ENCODE measurements at places on chromosomes 5 and 9. TPM values are rescaled to one million over a fixed set of nuclear protein-coding genes. Genes with fewer than 3 reads are reported as not detected.

DNA sequence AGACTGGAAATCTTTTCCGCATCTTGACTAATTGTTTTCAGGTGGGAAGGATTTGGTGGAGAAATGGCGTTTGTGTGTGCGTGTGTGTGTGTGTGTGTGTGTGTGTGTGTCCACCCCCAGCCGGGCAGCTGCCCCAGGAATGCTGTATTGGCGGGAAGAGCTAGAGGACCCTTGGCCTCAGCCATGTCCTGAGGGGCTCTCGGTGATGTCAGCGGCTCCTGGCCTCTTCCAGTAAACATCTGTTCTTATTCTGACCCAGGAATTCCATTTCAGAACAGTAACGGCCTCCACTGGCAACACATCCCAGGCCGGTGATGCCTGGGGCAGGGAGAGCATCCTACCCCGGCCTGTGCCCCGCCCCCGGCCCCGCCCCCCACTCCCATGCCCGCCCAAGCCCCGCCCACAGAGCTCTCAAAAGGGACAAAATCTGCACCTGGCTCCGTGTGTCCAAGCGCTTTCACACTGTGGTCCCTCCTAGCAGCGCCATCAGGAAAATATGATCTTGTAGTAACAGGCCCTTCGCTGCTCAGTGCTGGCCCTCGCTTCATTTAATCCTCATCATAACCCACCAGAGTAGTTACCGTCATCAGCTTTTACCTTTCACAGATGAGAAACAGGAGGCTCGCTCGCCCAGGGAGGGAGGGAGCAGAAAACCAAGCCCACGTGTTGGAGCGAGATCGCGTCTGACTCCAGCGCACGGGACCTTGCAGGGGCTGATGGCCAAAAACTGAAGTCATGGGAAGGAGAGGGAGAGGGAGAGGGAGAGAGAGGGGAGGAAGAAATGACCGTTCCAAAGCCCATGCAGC lies 18.9 kb downstream of the ADAMTS2 start:
- peak; percentile 39 for DNase-seq

DNA sequence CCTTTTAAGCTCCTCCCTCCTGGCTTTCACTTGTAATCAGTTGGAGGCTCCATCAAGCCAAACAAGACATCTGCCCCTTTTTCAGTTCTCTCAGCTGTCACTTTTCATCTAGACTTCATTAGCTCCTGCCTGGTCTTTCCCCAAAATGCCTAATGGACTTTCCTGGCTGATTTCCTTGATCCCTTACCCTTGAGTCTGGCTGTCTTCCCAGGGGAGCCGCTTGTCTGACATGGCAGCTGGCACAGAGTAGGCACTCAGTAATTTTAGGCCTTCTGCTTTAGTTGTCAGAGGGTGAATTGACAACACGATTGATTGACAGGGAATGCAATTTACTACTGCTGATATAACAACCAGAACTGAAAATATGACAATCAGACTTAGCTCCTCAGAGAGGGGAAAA lies 2.1 kb downstream of the C9orf153 start:
- peak; percentile 81 for DNase-seq

SPARC gene
- total RNA-seq, result 946 TPM

DNA sequence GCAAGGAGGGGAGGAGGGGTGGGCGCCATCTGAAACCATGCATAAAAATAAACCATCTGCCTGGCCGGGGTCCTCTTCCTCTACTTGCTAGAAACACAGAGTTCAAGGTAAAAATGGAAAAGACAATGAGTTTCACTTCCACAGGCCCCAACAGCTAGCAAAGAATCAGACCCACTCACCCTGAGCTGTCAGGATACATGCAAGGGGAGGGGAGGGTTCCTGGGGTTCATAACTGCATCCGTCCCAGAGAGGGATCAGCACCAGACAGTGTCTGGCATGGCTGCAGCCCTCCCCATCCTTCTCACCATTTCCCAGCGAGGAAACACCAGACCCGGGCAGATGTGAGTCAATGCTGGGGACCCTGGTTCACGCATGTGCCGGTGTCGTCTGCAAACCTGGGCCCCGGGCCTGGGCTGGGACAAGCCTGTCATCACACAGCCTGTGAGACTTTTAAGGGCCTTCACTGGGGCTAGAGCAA lies 55.4 kb downstream of the SEMA4D start:
- no peak for DNase-seq

GRCh38 chr9:84270847-84271530 lies 69.6 kb downstream of the SLC28A3 start:
- DNase-seq, result no peak
